G401 (cell line): ENCODE measurements at places on chromosomes 1 and 21.

DNA sequence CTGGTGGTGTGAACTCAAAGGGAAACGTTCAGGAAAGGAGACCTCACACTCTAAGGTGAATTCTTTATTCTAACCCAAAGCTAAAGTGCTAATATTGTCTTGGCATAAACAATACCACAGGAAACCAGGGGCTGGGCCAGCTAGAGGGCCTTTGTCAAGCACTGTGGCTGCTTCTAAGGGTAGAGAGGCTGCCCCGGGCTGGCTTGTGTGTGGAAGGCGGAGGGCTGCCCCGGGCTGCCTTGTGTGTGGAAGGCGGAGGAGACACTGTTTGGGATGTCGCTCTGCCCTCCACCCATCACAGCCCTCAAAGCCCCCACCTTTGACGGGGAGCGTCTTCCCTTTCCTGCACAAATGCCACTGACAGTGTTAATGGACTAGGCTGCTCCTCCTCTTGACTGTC, 216.8 kb downstream of the TOMM20 start:
- DNase-seq: no peak

GRCh38 chr1:15734296-15734695, 1.8 kb upstream of the SLC25A34 start:
- no peak for DNase-seq

DNA sequence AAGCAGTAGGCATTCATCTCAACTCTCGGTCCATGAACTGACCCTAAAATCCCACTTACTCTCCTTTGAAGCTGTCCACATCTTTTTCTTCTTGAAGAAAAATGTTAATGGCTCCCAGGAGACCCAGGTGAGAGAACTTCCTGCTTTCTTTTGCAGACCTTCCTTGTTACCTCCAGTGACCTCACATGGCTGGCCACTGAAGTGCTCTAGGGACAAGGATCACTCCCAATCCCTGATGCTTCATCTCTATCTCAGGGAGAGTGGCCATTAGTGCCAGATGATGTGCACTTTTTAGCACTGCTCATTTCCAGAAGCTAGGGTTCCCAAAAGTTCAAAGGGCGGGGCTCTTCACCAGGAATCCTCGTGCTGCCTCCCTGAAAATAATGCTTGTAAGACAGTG, 16.2 kb downstream of the PLXNA2 start:
- no peak for DNase-seq

DNA sequence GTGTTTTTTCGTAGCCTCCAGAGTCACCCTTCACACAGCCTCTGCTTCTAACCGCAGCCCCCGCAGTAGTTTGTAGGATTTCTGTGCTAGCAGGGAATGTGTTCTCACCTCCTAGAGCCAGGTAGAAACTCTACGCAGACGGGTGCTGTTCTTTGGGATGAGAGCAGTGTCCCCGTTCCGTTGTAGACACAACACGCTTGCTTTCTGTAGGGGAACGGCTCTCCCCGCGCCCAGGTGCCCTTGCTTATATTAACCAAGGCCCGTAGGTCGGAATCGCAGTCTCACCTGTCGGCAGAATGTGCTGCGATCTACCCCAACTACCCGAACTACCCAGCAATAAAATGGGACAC, 111.8 kb upstream of the NBPF11 start:
- DNase-seq: no peak

GRCh38 chr1:221154932-221155331, 275.7 kb downstream of the HLX start:
- DNase-seq: no peak

- no peak for DNase-seq
These were observed 16.2 kb downstream of the PI4KB start for GRCh38 chr1:151311011-151311410.
